ENCODE measurements at places on chromosomes 11 and 22.

GRCh38 chr11:65448074-65448417 is 25.4 kb downstream of the NEAT1 start:
- no peak for DNase-seq

- no peak for DNase-seq
Measured at GRCh38 chr22:23877566-23877965, 16.6 kb upstream of the MIF start.

DNA sequence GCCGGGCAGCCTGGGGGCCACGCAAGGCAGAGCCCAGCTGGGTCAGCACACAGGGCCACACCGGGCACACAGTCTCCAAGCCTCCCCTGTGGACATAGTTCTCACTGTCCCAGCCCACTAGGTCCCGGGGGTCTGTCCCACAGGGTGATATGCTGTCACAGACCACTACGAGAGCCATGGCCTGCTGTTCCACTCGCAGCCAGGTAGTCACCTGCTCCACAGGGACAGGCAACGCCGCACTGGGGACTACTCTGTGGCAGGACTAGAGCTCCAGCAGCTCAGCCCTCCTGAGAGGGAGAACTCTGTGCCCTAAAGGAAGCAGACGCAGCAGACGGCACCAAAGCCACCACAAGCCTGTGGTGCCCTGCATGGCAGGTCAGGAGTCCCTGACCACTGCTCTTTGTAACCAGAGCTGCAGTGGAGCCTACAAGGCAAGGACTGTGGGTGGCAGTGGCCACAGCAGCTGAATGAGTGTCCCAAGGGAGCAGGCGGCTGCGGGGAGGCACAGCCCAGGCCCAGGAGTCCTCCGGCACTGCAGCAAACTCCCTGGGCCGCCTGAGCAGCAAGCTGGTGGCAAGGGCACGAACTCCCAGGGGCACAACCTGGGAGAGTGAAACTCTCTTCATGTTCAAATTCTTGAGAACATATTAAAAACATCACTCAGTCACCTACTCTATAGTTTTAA is 171.2 kb upstream of the GRK3 start:
- DNase-seq, result no peak

DNA sequence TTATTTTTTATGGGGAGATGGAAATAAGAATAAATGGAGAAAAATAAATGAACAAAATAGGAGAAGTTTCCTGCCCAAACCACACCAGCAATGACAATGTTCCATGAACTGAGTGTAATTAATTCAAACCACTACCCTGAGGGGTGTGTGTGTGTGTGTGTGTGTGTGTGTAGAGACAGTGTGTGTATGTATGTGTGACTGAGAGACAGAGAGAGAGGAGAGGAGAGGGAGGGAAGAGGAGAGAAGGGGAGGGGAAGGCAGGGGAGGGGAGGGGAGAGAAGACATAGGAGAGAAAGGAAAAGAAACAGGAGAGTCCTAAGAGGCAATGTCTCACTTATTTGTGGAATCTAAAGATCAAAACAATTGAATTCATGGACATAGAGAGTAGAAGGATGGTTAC is 65.0 kb upstream of the POU2AF1 start:
- DNase-seq, result no peak

DNA sequence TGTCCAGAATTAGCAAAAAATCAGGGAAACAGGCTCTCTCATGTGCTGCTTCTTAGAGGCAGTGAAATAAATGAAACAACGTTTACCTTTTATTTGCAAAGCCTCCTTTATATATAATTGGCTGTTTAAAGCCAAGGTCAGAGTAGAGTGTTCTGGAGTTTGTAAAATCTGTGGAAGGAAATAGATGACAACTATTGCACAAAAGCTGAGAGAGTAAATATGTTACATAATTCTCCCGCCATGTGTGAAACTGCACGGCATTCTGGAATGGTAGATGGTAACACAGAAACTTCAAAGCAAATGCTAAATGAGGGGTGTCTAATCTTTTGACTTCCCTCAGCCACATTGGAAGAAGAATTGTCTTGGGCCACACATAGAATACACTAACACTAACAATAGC is 51.5 kb upstream of the FGF3 start:
- peak; percentile 9 for DNase-seq

GRCh38 chr11:114317787-114318137 is 21.6 kb downstream of the NNMT start:
- DNase-seq, result no peak

- DNase-seq, result no peak
Measured at GRCh38 chr11:75141166-75141565, 9.7 kb upstream of the SLCO2B1 start.

DNA sequence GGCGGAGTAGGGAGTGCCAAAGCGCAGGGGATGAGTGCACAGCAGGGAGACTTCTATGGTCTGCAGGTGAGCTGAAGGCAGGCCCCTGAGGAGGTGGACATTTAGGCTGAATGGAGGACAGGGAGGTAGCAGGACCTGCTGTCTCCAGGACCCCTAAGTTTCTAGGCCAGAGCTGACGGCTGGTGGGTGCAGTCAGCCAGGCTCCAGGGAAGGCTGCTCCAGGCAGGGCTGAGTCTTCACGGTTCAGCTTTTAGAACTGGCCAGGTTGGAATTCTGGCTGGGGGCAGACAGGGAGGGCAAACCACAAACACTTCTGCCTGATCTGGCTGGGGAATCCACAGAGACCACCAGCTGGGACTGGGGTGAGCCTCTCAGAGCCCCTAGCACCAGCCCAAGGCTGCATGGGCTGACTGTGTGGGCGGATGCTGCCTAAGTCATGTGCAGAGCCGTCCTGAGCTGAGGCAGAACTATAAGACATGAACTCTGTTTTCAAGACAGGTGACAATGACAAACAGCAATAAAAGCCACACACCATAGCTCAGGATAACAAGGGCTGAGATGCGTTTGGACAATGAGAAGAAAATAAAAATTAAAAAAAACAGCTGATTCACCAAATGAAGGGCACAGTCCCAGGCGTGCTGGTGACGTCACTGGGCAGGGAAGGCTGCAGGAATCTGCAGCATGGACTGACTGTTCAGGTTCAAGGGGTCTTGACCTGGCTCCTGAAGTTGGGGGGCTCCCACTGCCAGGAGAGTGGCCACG is 10.4 kb upstream of the MALAT1 start:
- DNase-seq, result no peak

GRCh38 chr11:108697872-108698473 is 33.1 kb downstream of the DDX10 start:
- DNase-seq, result no peak

GRCh38 chr11:13955971-13956421 is 6.5 kb upstream of the SPON1 start:
- no peak for DNase-seq

- DNase-seq, result no peak
Measured at GRCh38 chr11:27060816-27061460, 20.3 kb downstream of the BBOX1 start.

- DNase-seq, result no peak
Measured at GRCh38 chr11:19306179-19306944, 65.6 kb upstream of the E2F8 start.

DNA sequence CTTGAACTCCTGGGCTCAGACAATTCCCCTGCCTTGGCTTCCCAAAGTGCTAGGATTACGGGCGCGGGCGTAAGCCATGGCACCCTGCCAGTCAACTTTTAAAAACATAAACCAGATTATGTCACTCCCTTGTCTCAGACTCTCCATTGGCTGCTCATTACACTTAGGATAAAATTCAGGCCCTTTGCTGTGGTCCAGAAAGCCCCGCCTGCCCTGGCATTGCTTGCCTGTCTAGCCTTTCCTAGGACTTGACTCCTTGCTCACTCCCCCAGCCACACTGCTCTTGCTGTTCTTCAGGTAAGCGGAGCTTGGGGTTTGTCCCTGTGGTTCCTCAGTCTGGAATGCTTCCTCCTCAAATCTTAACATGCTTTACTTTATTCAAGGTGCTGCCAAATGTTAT is 30.5 kb downstream of the DIXDC1 start:
- DNase-seq, result no peak

DNA sequence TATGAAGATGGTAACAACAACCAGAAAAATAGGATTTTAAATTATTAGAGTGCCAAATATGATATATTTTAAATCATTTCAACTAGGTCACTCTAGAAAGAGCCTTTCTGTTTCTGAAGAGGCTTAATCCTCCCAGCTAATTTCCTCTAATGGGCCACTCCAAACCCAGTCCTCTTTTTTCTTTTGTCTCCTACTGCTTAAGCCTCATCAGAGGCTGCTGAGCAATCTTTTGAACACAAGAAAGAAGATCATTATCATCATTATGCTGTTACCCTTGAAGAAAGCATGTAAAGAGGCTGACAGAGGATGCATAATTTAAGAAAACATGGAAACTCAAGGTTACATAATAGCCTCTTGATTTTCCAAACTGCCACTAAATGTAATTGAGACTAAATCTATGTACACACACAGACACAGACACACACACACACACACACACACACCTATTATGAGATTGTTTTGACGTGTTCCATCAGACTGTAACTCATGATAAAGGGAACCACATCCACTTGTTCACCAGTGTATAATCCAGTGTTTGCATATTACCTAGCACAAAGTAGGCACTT is 519.6 kb downstream of the METTL15 start:
- DNase-seq, result no peak

DNA sequence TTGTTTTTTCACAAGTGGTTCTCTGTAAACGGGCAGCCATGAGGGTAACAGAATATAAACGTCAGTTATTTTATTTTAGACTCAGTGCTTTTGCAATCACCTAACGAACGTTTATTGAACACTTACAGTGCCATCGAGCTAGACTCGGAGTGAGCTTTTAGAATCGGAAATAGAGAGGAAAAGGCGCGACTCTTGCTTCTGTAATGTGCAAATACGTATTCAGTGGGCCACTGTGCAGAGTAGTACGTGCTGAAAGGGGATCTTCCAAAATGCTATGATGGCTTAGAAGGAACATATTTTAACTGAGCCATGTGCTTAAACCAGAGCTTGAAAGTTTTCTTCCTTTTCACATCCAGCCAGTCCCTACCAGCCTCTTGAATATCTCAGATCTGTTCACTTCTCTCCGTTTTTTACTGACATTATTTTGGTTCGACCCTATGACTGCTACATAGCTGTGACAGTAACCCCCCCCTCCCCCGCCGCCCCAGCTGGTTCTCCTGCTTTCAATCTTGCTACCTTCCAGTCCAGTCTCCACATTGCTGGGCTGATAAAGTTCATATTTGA is 468 bp downstream of the DDIAS start:
- DNase-seq, result no peak

DNA sequence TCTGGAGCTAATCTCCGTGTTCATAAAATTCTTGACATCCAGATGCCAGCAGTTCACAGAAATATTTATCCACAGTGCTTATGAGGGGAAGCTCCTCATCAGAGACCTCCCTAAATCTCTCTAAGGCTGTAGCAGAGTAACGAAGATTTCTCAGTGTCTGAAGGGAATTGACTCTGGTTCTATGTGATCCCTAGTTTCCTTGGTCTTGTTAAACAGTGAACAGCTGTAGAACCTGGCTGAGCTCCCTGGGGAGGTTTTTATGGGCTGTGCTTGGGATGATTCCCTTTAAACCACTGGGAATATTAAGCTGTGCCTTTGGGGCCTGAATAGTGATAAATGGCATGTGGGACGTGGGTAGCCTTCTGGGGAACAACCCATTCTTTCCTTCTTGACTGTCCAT is 43.7 kb upstream of the ARHGAP20 start:
- no peak for DNase-seq

Data from ecto neural progenitor cell (in vitro differentiated cells).